Ascending aorta (tissue), 2 donors: ENCODE measurements at places on chromosomes 3 and 15.

DNA sequence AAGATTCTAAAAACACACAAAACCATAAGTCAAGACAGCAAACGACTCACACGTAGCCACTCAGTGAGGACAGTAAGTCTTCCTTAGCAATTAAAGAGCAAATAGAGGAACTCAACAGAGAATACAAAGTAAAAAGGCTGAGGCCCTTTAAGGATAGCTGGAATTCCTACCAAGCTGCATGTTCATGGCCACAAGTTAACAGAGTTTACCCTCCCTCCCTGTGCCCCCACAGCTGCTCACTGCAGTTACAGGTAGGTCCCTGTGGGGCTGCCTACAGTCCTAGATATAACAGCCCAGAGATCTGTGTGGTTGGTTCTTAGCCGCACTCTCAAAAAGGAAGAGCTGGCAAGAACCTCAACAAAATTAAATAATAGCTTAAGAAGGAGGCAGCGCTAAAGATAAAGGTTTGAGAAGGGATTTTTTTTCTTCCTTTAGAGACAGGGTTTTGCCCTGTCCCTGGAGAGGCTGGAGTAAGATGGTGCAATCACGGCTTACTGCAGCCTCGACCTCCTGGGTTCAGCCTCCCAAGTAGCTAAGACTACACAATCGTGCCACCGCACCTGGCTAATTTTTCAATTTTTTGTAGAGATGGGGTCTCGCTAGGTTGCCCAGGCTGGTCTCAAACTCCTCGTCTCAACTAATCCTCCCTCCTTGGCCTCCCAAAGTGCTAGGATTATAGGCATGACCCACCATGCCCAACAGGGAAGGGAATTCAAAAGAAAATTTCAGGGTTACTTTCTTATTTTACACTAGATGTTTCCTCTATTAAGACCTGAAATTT, 19.3 kb downstream of the SFMBT1 start:
- H3K36me3 ChIP-seq: no peaks in the 10 kb centered on the region
- H3K27me3 ChIP-seq: no peaks in the 10 kb centered on the region
- no peaks in the 10 kb centered on the region for H3K4me1 ChIP-seq
- no peak for DNase-seq

GRCh38 chr15:59437142-59437816, 707 bp upstream of the FAM81A start:
- no peaks in the 10 kb centered on the region for H3K36me3 ChIP-seq
- H3K4me1 ChIP-seq: peaks cover 12% of the 10 kb centered on the region
- no peaks in the 10 kb centered on the region for H3K27me3 ChIP-seq
- peak overlapping the region; percentile 53 for H3K4me3 ChIP-seq

GRCh38 chr15:53910236-53910849, 67.9 kb upstream of the UNC13C start:
- no peaks in the 10 kb centered on the region for H3K4me1 ChIP-seq
- no peak for DNase-seq
- H3K27ac ChIP-seq: no peak overlapping the region
- H3K27me3 ChIP-seq: no peaks in the 10 kb centered on the region
- no peaks in the 10 kb centered on the region for H3K36me3 ChIP-seq
- no peak overlapping the region for H3K4me3 ChIP-seq

GRCh38 chr3:161713731-161714130, 217.1 kb downstream of the OTOL1 start:
- no peaks in the 10 kb centered on the region for H3K36me3 ChIP-seq
- no peaks in the 10 kb centered on the region for H3K27me3 ChIP-seq
- no peak overlapping the region for H3K4me3 ChIP-seq
- no peak overlapping the region for H3K27ac ChIP-seq
- H3K4me1 ChIP-seq: no peaks in the 10 kb centered on the region

GRCh38 chr3:44612678-44613077, 12.2 kb upstream of the ZNF197 start:
- no peaks in the 10 kb centered on the region for H3K27me3 ChIP-seq
- H3K4me3 ChIP-seq: no peak overlapping the region
- no peaks in the 10 kb centered on the region for H3K4me1 ChIP-seq
- no peaks in the 10 kb centered on the region for H3K36me3 ChIP-seq

- H3K4me1 ChIP-seq: no peaks in the 10 kb centered on the region
- no peak overlapping the region for H3K27ac ChIP-seq
- H3K4me3 ChIP-seq: no peak overlapping the region
- DNase-seq: no peak
Measured at GRCh38 chr3:153137626-153138025, 24.4 kb upstream of the RAP2B start.

GRCh38 chr15:39400821-39401550, 179.9 kb upstream of the THBS1 start:
- no peak for DNase-seq
- no peaks in the 10 kb centered on the region for H3K36me3 ChIP-seq
- no peak overlapping the region for H3K27ac ChIP-seq
- H3K27me3 ChIP-seq: no peaks in the 10 kb centered on the region
- no peaks in the 10 kb centered on the region for H3K4me1 ChIP-seq

DNA sequence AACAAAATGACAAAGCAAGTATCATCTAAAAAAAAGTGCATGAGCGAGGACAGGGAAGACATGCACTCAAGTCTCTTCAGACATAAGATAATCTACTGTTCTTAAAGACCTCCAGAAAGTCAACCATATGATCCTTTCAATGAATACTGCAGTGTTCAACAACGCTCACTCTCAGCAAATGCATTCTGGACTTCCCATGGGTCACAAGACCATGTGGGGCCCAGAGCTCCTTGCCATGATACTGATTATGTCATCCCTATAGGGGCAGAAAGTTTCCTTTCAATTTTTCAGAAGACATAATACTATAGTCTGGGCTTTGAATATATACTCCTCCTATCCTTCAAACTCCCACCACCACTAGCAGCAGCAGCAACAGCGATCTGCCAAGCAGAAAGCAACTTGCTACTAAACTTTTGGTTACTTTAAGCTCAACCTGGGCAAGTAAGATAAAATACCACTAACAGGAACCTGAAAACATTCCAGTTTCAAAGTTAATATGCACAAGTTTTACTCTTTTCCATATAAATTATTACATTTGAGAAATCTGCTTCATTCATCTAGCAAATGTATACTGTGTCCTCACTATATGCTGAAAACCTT, 143.5 kb downstream of the ADAM10 start:
- no peak for DNase-seq
- no peak overlapping the region for H3K27ac ChIP-seq
- no peak overlapping the region for H3K4me3 ChIP-seq
- H3K36me3 ChIP-seq: no peaks in the 10 kb centered on the region

DNA sequence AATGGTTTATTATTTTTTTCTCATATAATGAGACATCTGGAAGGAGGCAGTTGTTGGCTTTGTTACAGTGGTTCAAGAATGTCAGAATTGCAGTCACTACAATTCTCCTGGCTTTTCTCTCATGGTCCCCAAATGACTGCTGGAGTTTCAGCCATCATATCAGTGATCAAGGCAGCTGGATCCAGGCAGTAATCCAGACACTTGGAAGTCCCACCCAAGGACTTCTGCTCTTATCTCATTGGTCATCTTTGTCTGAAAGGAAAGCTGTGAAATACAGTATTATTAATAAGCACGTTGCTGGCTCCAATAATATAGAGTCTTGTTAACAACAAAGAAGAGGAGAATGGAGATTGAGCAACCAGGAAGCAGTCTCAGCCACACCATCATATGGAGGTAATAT, 22.9 kb upstream of the MED12L start:
- H3K36me3 ChIP-seq: no peaks in the 10 kb centered on the region
- no peak overlapping the region for H3K27ac ChIP-seq
- H3K27me3 ChIP-seq: no peaks in the 10 kb centered on the region
- no peaks in the 10 kb centered on the region for H3K4me1 ChIP-seq

GRCh38 chr3:125356140-125357026, 18.7 kb downstream of the ZNF148 start:
- H3K4me3 ChIP-seq: peak overlapping the region; percentile 69
- no peaks in the 10 kb centered on the region for H3K27me3 ChIP-seq
- DNase-seq: no peak
- H3K27ac ChIP-seq: peak overlapping the region; percentile 88
- no peaks in the 10 kb centered on the region for H3K36me3 ChIP-seq

DNA sequence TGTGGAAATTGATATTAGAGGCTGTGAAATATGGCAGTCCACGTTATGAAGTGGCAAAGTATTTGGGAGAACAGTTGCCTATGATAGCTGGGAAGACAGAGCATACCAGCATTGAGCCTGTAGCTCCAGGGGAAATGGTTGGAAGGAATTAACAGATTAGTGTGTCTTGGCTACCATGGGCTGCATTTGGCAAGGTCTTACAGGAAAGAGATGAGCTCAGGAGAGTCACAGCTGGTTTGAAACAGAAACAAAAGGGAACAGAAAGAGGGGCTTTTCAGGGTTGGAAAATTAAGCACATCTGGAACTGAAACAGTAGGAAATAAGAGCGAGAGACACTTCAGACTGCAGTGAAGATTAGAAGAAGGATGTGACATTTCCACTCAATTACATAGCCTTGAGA, 141.7 kb downstream of the FBLN2 start:
- no peak overlapping the region for H3K4me3 ChIP-seq
- no peaks in the 10 kb centered on the region for H3K4me1 ChIP-seq
- no peaks in the 10 kb centered on the region for H3K27me3 ChIP-seq
- H3K27ac ChIP-seq: no peak overlapping the region
- DNase-seq: no peak

GRCh38 chr3:152419748-152420147, 151.0 kb downstream of the MBNL1 start:
- peaks cover 6% of the 10 kb centered on the region for H3K4me1 ChIP-seq
- no peak overlapping the region for H3K4me3 ChIP-seq
- peak overlapping the region; percentile 16 for H3K27ac ChIP-seq
- H3K36me3 ChIP-seq: peaks cover 61% of the 10 kb centered on the region
- DNase-seq: no peak

DNA sequence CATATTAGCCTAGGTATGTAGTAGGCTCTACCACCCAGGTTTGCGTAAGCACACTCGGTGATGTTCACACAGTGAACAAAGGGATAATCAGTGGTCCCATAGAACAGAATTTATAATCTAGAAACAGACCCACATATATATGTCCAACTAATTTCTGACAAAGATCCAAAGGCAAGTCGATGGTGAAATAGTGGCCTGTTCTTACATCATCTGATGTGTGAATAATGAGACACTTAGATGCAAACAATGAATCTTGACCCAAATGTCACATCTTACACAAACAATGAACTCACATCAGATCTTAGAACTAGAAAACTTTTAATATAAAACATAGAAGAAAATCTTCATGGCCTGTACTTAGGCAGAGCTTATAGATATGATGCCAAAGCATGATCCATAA, 17.6 kb upstream of the TM2D3 start:
- H3K4me1 ChIP-seq: no peaks in the 10 kb centered on the region
- H3K36me3 ChIP-seq: peaks cover 24% of the 10 kb centered on the region
- DNase-seq: no peak
- H3K27me3 ChIP-seq: no peaks in the 10 kb centered on the region
- H3K27ac ChIP-seq: no peak overlapping the region

GRCh38 chr15:33124279-33124678, 70.2 kb downstream of the FMN1 start:
- H3K27me3 ChIP-seq: no peaks in the 10 kb centered on the region
- H3K4me3 ChIP-seq: no peak overlapping the region
- H3K36me3 ChIP-seq: no peaks in the 10 kb centered on the region
- H3K27ac ChIP-seq: no peak overlapping the region
- no peaks in the 10 kb centered on the region for H3K4me1 ChIP-seq
- no peak for DNase-seq

- no peak overlapping the region for H3K4me3 ChIP-seq
- no peaks in the 10 kb centered on the region for H3K27me3 ChIP-seq
- H3K36me3 ChIP-seq: peaks cover 55% of the 10 kb centered on the region
Measured at GRCh38 chr15:48458876-48459275, 127.6 kb downstream of the DUT start.

- no peaks in the 10 kb centered on the region for H3K27me3 ChIP-seq
- no peak for DNase-seq
- H3K36me3 ChIP-seq: no peaks in the 10 kb centered on the region
- H3K27ac ChIP-seq: no peak overlapping the region
Measured at GRCh38 chr15:66095871-66096687, 157.5 kb downstream of the MEGF11 start.

GRCh38 chr15:29726553-29726952, 95.7 kb downstream of the TJP1 start:
- H3K36me3 ChIP-seq: peaks cover 90% of the 10 kb centered on the region
- no peak overlapping the region for H3K27ac ChIP-seq

- H3K4me1 ChIP-seq: no peaks in the 10 kb centered on the region
- no peaks in the 10 kb centered on the region for H3K27me3 ChIP-seq
- H3K4me3 ChIP-seq: no peak overlapping the region
- H3K36me3 ChIP-seq: no peaks in the 10 kb centered on the region
- H3K27ac ChIP-seq: no peak overlapping the region
Measured at GRCh38 chr15:60889491-60889890, 339.6 kb downstream of the RORA start.

- DNase-seq: no peak
- no peak overlapping the region for H3K27ac ChIP-seq
- no peak overlapping the region for H3K4me3 ChIP-seq
- H3K36me3 ChIP-seq: no peaks in the 10 kb centered on the region
- H3K4me1 ChIP-seq: peaks cover 32% of the 10 kb centered on the region
- no peaks in the 10 kb centered on the region for H3K27me3 ChIP-seq
Measured at GRCh38 chr3:16508591-16508995, 4.9 kb downstream of the RFTN1 start.

GRCh38 chr3:126671521-126671920, 16.6 kb upstream of the TXNRD3 start:
- no peaks in the 10 kb centered on the region for H3K4me1 ChIP-seq
- no peak for DNase-seq
- H3K36me3 ChIP-seq: no peaks in the 10 kb centered on the region
- no peaks in the 10 kb centered on the region for H3K27me3 ChIP-seq
- no peak overlapping the region for H3K4me3 ChIP-seq

GRCh38 chr15:93074599-93074998, 14.4 kb downstream of the RGMA start:
- no peak for DNase-seq
- peaks cover 15% of the 10 kb centered on the region for H3K4me1 ChIP-seq
- H3K27me3 ChIP-seq: no peaks in the 10 kb centered on the region
- no peak overlapping the region for H3K4me3 ChIP-seq

DNA sequence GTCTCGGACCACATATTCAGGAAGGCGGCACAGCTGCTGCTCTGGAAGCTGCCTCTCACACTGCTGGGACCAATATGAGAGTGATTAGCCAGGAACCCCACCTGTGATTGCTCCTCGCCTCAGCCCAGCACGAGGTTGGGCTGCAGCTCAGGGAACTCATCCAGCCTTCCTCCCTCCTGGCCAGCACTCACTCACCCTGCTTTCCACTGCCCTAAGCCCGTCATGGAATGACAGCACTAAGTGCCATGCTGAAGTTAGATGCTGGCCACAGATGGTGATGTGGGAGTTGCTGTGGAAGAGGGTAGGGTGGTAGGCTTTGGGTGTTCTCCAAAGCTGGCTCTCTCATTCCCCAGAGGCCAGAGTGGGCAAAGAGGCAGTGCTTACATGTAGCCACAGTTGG, 7.3 kb downstream of the MST1R start:
- H3K36me3 ChIP-seq: no peaks in the 10 kb centered on the region
- H3K27ac ChIP-seq: no peak overlapping the region
- no peaks in the 10 kb centered on the region for H3K27me3 ChIP-seq
- H3K4me1 ChIP-seq: peaks cover 13% of the 10 kb centered on the region
- no peak overlapping the region for H3K4me3 ChIP-seq

DNA sequence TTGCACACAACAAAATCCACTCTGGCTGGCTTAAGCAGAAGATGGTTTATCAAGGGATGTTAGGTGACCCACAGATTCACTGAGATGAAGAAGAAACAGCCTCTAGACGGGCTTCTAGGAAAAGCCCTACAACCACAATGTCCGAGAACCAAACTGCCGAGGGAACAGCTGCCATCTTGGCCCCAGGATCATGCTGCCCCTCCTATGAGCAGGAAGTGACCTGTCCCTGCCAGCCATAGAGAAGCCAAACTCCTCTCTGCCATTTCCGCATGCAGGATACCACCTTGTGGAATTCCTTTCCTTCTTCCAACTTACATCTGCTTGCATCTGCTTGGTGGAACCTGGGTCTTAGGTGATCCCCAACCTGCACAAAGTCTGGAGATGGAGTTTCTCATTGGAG, 11.4 kb upstream of the POMGNT2 start:
- no peak for DNase-seq
- H3K4me1 ChIP-seq: no peaks in the 10 kb centered on the region
- H3K4me3 ChIP-seq: no peak overlapping the region
- H3K27ac ChIP-seq: no peak overlapping the region
